ENCODE measurements at places on chromosomes 12 and 14. TPM values are rescaled to one million over a fixed set of nuclear protein-coding genes. Genes with fewer than 3 reads are reported as not detected.

GRCh38 chr12:80659512-80660063 is 47.8 kb upstream of the MYF6 start:
- no peak overlapping the region for H3K4me3 ChIP-seq
- H3K27me3 ChIP-seq: no peaks in the 10 kb centered on the region
- H3K36me3 ChIP-seq: no peaks in the 10 kb centered on the region

DNA sequence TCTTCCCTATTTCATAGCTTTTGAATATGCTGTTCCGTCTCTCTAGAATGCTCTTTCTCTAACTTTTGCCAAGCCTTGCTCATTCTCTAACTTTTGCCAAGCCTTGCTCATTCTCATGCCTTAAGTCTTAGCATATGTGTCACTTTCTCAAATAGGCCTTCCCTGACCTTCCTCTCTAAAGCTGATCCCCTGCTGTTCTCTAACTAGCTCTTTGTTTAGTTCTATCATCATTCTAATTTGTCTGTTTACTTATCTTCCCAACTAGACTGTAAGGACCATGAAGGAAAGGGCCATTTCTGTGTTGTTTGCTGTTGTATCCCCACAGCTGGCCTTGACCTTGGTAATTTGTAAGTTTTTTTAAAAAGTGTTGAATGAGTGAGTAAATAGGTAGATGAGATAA is 71.1 kb downstream of the ZNF641 start:
- peaks cover 10% of the 10 kb centered on the region for H3K27me3 ChIP-seq
- no peak for DNase-seq
- H3K4me1 ChIP-seq: no peaks in the 10 kb centered on the region
- H3K36me3 ChIP-seq: peaks cover 5% of the 10 kb centered on the region
- no peak overlapping the region for H3K4me3 ChIP-seq
- H3K27ac ChIP-seq: no peak overlapping the region

The KRT75 gene
- total RNA-seq: not detected

DNA sequence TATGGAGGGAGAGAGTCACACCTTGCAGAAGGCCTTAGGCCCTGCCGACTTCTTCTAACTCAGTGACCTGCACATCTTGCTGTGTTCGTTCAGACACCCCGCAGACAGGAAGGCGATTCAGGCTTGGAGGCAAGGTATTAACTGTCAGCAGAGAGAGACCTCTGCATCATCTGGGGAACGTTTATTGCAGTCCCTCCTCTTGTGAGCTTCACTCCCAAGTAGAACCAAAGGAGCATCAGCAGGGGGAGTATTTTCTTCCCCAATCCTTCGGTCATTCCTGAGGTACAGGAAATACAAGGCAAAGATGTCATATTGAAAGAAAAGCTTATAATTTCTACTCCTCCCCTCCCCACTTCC is 217.9 kb downstream of the CRADD start:
- DNase-seq: no peak
- H3K4me1 ChIP-seq: peaks cover 52% of the 10 kb centered on the region
- no peaks in the 10 kb centered on the region for H3K27me3 ChIP-seq
- no peak overlapping the region for H3K4me3 ChIP-seq

The CATSPERB gene
- total RNA-seq: 4.8 TPM

- no peaks in the 10 kb centered on the region for H3K4me1 ChIP-seq
- peaks cover 3% of the 10 kb centered on the region for H3K27me3 ChIP-seq
- DNase-seq: no peak
- no peak overlapping the region for H3K27ac ChIP-seq
These were observed 279.4 kb downstream of the CACNA1C start for GRCh38 chr12:2332236-2332635.

DNA sequence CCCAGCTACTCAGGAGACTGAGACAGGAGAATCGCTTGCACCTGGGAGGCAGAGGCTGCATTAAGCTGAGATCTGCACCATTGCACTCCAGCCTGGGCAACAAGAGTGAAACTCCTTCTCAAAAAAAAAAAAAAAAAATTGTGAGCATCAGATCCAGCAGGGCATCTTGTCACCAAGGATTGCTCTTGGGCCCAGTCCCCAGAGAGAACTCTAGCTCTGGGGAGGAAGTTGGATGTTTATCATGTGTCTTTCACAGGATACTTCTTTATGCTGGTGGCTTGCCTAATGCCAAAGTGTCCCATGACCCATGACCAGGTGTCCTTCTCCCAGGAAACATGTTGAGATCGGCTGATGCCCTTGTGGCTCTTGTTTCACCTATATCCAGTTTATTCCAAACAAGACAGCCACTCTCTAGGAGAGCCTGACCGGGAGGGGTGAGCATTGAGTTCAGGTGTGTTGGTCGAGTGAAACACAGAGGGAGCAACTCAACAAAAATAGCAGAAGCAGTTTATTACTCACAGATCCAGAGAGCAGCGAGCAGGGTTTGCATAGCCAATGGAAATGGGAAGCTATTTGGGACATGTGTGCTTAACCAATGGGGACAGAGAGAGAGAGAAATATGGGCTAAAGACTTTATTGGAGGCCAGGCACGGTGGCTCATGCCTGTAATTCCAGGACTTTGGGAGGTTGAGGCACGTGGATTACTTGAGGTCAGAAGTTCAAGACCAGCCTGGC is 6.6 kb upstream of the TCHP start:
- peaks cover 3% of the 10 kb centered on the region for H3K36me3 ChIP-seq
- H3K27ac ChIP-seq: peak overlapping the region; percentile 52
- peaks cover 36% of the 10 kb centered on the region for H3K4me1 ChIP-seq
- DNase-seq: no peak
- H3K4me3 ChIP-seq: no peak overlapping the region

DNA sequence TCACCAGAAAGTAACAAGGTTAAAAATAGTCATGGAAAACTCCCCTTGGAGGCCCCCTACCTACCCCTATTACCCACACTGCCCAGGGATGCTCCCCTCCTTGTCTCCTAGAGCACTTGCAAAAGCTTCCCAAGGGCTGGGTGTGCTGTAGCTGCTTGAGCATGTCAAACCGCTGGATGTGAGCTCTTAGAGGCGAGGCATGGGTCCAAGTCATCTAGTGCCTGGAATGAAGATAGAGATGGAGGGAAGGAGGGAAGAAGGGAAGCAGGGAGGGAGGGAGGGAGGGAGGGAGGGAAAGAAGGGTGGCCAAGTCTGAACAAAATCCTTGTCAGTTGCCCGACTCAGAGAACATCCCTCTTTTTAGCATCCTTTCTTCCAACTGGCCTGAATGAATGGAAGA is 43.1 kb downstream of the LTBP2 start:
- H3K27ac ChIP-seq: no peak overlapping the region
- H3K27me3 ChIP-seq: peaks cover 28% of the 10 kb centered on the region
- H3K4me1 ChIP-seq: peaks cover 19% of the 10 kb centered on the region
- DNase-seq: no peak
- no peak overlapping the region for H3K4me3 ChIP-seq
- H3K36me3 ChIP-seq: no peaks in the 10 kb centered on the region

GRCh38 chr12:48572326-48572725 is 2.5 kb upstream of the LALBA start:
- H3K27me3 ChIP-seq: peaks cover 14% of the 10 kb centered on the region
- no peaks in the 10 kb centered on the region for H3K4me1 ChIP-seq
- DNase-seq: no peak
- no peaks in the 10 kb centered on the region for H3K36me3 ChIP-seq
- no peak overlapping the region for H3K4me3 ChIP-seq

GRCh38 chr12:13241833-13242488 is 45.4 kb downstream of the EMP1 start:
- H3K4me1 ChIP-seq: no peaks in the 10 kb centered on the region

The MIP gene
- not detected for total RNA-seq

All from activated CD4-positive, alpha-beta T cell treated with anti-CD3 and anti-CD28 coated beads, Interleukin-2, amount 10 ng/mL, durations not matched to agents 7 days and 5 days (primary cell).